ENCODE measurements at places on chromosomes 7 and 10.

DNA sequence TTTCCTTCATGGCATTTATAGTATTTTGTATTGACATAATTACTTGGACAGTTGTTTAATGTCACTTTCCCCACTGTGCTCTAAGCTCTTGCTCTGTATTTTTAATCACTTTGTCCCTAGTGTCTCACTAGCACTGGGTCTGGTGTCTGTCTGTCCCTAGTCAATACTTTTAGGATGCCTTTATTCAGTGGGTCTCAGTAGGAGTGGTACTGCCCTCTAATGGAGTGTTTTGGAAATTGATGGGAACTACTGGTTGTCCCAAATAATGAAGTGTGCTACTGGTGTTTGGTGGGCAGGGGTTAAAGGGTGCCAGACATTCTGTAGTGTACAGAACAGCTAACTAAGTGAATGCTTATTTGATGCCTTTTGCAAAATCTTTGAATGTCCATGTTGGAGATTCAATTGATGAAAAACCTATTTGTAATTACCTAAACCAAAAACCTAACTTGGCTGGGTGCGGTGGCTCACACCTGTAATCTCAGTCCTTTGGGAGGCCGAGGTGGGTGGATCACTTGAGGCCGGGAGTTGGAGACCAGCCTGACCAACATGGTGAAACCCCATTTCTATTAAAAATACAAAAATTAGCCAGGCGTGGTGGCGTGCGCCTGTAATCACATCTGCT, 33.3 kb downstream of the CDK14 start:
- peak; percentile 60 for DNase-seq

DNA sequence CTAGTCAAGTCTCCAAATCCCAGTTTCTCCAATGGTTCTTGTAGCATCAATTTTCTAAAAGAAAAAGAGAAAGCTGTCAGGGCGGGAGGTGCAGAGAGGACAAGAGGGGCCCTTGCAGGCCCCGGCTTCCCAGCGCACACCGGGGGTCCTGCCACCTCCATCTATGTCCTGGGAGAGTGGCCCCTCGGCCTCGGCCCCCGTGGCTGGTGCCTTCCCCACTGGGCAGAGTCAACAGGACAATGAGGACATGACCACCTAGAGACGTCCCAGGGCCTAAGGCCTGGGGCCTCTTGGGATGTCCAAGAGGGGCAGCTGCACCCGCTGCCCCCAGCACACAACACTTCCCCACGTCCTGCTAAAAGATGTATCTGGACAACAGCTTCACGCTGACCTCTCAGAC, 5.9 kb downstream of the COX19 start:
- no peak for DNase-seq

DNA sequence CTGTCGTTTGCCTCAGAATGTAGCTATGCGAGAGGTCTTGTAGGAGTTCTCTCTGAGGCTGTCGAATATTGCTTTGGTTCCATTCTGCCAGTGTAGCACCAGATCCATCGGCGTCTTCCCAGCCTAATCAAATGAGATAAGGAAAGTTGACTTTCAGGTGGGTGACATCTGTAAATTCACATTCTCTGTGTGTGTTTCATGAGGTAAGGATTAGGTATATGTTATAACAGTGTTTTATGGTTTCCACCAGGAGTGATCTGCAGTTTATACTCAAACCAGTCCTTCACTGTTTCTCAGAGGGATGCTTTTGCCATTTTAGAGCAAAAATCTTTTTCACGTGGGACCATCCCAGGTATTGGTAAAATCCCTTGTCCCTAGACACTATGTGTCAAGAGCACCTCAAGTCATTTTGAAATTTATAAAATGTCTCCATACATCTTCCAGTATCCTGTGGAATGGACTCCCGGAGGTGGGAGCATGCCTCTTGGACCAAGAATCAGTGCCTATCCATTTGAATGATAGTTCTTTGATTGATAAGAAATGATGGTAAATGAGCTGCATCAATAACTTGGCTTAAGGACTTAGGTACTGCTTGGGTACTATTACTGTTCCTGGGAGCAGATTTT, 7.9 kb downstream of the ANKRD1 start:
- no peak for DNase-seq

- peak; percentile 31 for DNase-seq
Observed at GRCh38 chr10:107442035-107442505, 277.6 kb upstream of the SORCS1 start.

DNA sequence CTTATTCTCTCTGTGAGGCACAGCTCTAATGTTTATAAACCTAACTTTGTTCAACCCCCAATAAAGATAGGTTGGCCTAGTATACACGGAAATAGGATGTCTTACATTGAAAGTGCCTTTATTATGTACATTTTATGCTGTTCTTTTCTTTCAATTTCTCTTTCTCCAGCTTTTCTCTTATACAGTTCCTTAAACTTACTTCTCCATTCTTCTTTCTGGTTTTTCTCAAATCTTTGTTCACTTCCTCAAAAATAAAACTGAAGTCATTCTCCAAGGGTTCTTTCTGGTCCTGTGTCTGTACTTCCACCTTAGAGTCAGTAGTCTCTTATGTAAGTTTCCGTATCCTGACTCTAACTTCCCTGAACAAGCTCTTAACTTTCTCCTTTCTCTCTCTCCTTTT, 29.2 kb upstream of the NAMPT start:
- DNase-seq = peak; percentile 98

GRCh38 chr10:29266641-29267040, 22.2 kb upstream of the LYZL1 start:
- DNase-seq = no peak

DNA sequence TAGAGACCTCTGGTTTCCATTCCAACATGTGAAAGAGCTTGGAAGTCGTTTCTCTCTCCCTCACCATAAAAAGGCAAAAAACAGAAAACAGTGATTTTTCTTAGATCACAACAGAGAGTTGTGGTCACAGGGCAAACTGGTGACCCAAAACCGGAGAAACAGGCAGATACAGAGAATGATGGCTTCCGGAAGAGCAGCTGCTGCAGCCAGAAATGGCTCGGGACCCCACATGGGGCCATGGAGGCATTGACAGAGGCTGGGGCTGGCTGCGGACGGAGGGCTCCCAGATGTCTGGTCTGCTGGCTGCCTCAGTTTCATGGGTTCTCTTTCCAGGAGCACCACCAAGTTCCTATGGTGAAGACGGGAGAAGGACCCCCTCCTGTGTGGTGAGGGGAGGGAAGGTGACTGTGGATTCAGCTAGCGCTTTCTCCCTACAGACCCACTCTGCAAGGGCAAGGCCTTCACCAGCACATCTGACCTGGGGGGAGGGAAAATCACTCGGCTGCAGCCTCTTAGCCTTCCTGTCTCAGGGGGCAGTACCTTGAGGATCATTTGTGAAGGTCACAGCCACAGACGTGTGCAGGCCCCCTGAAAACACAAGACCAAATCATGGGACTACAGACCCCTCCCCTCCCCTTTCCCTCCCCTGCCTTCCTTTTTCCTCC, 81.4 kb downstream of the WDR37 start:
- DNase-seq = no peak

DNA sequence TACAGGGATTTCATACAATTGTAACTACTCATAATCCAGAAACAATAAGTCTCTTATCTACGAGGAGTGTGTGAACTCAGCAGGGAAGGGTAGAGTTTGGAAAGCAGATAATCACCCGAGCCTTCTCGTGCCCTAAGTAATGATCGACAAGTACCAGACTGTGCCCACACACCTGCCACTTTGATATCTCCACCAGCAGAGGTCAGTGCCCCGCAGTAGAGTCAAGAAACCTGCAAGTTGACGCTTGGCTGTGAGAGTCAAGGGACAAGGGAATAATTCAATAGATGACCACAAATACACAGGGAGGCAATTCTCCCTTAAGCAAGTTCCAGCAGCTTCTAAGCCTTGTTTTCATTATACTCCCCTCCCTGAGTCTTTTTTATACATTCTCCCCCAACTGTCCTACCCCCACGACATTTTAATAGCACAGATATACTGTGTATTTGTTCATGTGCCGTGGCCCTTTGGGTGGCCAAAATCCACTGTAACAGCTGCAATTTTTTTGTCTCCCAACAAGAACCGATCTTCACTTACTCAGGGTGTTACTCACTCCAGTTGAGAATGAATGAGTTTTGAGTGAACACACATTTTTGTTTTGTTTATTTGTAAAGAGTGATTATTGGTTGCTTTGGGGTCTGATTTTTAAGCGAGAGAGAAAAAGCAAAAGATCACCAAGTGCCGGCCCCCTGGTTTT, 106.9 kb upstream of the RHEB start:
- no peak for DNase-seq

DNA sequence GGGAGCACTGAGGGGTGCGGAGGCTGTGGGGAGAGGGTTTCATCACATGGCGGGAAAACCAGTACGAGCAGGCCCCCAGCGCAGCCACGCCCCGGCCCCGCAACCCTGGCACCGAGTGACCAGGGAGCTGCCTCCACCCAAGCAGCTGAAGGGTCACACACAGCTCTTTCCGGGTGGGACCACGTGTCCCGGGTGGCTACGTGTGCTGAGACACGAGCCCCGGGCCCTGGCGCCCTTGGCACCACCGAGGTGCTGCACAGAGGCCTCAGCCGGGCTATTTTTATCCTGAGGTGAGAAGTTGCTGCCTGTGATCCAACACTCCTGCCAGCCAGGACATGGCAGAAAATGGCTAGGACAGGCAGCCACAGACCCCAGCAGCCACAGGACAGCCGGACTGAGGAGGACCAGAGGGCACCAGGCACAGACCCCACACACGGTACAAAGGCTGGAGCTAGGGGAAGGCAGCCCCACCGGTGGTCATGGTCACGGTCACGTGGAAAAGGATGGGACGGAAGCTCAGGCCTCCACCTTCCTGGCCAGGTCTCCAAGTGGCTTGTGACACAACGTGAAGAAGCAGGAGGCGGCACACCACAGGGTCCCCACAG, 223.7 kb downstream of the MAD1L1 start:
- no peak for DNase-seq

DNA sequence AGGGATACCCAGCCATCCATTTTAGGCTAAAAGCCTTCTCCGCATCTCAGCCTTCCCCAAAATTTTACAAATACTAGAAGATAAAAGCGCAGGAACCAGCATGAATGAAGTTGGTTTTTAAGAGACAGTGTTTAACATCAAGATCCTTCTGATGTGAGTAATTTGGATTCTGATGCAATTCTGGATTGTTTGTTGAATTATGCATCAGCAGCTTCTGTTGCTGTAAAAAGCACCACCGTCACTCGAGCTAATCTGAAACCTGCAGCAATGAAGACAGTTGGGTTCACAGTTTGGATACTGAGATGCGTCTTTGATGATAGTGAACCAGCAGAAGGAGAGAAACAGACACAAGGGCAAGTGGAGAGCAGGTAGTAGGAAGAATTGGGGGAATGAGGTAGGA, 179.2 kb downstream of the PLXNA4 start:
- DNase-seq = no peak

GRCh38 chr7:129793506-129794310, 159.1 kb downstream of the UBE2H start:
- DNase-seq = no peak

- DNase-seq = no peak
Observed at GRCh38 chr10:122182308-122182707, 88.8 kb upstream of the BTBD16 start.

DNA sequence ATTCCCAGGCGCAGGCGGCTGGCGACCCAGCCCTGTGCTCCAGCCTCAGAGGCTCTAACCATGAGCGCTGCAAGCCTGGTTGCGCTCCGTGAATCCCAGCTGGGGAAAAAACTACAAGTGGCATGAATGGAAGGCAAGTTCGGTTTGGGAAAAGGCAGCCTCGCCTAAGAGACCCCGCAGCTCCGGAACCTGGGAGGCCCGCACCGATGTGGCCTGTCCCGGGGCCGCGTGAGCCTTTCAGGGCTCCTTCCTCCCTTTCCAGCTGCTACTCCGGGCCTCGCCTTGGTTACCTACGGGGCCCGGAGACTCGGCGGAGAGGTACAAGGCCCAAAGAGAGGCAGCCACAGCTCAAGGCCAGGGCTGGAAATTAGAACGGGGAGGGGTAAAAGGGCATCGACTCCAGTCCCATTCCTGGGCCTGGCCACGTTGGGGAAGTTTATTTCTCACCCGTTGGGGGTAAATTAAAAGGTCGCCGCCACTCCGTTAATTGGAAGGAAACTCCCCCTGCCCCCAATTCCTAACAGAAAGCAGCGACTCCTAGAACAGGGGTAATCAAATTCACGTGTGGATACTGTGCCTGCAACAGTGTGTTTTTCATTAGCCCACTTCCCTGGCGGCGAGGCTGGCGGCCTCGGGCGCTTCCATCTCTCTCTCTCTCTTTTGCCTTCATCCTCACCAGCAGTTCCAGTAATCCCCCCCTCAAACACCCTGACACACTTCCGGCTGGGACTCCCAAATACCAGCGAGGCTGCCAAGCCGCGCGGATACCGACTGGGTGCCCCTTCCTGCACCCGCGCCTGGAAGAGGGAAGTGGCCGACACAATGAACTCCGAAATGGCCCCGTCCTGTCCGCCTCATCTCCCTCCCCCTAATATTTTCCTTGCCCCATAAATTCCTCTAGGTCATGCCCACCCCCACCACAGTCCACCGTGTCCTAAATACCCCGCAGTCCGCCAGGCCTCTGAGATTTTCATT, 1.5 kb upstream of the HOXA9 start:
- peak; percentile 66 for DNase-seq

DNA sequence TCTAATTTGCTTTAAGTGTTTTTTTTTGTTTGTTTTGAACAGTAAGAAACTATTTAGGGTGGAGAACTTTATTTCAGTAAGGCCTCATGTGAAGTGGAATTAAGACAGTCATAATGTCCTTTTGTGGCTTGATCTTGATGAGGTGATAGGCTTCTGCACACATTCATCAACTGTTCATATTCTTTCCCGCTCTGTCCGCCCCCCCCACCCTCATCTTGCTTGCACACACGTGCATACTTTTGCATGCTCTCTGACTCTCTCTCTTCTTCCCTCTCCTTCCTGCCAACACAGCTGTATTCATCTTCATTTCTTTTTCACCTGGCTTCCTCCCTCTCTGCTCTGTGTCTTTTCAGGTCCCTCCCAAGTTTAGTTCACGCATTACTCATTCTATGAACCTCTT, 429.6 kb downstream of the AUTS2 start:
- DNase-seq = no peak

Measured in MV-4-11 (cell line).